ENCODE measurements at places on chromosomes 4 and X.
A peak's percentile ranks its signal among the peaks of the same experiment; 100 is the strongest.

DNA sequence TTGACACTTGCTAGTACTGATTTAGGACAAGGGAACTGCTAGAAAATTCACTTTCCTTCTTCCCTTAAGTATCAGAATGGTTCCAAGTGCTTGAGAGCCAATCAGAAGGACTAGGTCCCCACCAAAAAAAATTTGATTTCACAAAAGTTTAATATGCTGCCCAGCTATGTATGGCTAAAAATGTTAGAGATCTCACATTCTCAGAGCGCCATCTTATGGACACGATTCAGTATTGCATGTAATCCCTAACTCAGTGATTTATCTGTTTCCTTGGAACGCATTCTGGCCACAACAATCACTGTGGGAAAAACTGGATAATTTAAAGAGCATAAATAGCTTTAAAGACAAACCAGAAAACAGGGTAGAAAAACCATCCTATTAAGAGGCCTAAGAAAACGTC, 255.1 kb upstream of the GPC4 start:
- DNase-seq: peak; percentile 9

DNA sequence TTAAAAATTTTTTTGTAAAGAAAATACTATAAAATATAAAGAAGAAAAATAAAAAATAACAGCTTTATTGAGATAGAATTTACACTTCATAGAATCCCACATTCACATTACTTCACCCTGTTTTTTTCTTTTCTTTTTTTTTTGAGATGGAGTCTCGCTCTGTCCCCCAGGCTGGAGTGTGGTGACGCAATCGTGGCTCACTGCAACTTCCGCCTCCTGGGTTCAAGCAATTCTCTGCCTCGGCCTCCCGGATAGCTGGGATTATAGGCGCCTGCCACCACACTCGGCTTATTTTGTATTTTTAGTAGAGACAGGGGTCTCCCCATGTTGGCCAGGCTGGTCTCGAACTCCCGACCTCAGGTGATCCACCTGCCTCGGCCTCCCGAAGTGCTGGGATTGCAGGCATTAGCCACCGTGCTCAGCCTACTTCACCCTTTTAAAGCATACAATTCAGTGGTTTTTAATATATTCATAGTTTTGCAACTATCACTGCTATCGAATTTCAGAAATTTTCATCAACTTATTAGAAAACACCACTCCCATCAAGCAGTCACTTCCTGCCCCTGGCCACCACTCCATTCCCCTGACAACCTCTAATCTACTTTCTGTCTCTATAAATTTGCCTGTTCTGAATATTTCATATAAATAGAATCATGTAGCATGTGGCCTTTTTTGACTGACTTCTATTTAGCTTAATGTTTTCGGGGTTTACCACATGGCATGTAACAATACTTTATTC, 48.7 kb downstream of the TMEM131L start:
- no peak for DNase-seq

DNA sequence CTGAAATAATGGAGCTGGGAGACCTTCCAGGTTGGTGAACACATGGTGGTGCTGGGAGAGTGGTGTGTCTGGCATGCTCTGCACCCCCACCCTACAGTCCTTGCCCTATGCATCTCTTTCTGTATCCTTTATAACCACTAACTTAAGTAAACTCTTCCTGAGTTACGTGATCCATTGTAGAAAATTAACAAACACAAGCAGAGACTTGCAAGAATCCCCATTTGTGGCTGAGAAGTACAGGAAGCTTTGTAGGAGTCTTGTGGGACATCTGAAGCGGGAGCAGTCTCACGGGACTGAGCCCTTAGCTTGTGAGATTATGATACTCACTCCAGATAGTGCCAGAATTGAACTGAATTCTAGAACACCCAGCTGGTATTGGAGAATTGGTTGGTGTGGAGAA, 14.3 kb upstream of the FAM13A start:
- DNase-seq: no peak

DNA sequence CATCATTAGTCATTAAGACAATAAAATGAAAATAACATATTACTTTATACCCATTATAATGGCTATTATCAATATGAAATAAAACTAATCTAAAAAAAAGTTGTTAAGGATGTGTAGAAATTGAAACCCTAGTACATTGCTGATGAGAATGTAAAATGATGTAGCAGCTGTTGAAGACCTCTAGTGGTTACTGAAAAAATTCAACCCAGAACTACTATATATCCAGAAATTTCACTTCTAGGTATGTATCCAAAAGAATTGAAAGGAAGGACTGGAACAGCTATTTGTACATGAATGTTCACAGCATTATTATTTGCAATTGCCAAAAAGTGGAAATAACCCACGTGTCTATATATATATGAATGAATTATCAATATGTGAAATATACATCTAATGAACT, 180.3 kb upstream of the KLHL4 start:
- DNase-seq: no peak

DNA sequence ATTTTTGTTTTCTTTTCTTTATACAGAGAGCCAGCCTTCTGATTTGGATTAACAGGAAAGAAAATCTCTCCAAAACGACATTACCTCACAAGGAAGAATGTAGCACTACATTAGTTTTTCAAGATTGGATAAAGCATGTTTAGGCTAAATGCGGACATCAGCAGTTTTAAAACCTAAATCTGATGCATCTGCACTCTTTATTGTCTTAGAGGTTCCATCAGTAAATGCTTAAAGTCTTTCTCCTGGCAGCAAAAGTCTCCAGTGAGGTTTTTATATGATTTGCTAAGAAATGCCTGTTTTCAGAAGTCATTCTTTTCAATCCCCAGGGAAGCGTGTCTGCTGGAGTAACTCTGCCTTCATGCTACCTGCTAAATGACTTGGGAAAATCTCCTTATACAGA, 912.9 kb upstream of the INTU start:
- no peak for DNase-seq

GRCh38 chr4:56371426-56372220, 15.7 kb downstream of the AASDH start:
- DNase-seq: no peak

- DNase-seq: no peak
Measured at GRCh38 chrX:54826598-54826997, 19.1 kb downstream of the MAGED2 start.

DNA sequence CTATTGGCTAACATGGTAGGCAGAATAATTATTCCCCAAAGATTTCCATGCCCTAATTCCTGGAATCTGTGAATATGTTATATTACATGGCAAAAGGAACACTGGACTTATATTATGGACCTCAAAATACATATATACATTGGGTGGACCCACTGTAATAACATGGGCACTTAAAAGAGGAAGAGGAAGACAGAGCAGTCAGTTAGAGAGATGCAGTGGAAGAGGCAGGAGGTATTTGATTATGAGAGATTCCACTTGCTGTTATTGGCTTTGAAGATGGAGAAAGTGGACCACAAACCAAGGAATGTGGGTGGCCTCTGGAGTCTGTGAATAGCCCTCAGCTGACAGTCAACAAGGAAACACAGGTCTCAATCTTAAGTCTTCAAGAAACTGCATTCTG, 14.0 kb upstream of the ART3 start:
- DNase-seq: no peak

- peak; percentile 35 for DNase-seq
Measured at GRCh38 chr4:183986971-183987946, 82.2 kb downstream of the STOX2 start.

- DNase-seq: no peak
Measured at GRCh38 chr4:129094347-129094746, 1.0 kb upstream of the SCLT1 start.

DNA sequence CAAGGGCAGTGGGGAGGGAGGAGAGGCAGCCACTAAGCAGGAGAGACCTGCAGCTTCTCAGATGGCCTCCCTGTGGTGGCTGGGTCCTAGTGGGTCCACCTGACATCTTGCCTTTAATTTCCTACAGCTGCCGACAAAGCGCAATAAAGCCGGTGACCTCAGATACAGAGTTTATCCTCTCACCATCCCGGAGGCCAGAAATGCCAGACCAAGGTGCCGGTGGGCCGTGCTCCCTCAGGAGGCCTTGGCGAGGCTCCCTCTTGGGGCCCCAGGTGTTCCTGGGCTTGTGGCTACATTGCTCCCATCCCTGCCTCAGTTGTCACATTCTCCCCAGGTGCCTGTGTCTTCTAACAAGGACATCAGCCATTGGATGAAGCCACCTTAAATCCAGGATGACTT, 103.0 kb downstream of the ADRA2C start:
- no peak for DNase-seq

DNA sequence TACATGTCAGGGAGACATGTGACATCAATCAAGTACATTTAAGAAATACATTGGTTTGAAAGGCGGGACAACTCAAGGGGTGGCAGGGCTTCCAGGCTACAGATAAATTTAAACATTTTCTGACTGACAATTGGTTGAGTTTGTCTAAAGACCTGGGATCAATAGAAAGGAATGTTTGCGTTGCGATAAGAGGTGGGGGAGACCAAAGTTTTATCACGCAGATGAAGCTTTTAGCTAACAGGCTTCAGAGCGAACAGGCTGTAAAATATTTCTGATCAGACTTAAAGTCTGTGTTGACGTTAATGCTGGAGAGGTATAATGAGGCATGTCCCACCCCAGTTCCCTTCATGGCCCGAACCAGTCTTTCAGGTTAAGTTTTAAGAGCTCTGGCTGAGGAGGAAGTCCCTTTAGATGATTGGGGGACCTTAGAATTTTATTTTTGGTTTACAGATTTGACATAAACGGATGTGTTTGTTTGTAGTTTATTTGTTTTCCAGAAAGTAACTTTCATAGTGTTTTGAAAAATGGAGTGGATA, 346.7 kb upstream of the RASGEF1B start:
- no peak for DNase-seq

GRCh38 chrX:35562395-35562794, 235.7 kb upstream of the MAGEB16 start:
- no peak for DNase-seq

DNA sequence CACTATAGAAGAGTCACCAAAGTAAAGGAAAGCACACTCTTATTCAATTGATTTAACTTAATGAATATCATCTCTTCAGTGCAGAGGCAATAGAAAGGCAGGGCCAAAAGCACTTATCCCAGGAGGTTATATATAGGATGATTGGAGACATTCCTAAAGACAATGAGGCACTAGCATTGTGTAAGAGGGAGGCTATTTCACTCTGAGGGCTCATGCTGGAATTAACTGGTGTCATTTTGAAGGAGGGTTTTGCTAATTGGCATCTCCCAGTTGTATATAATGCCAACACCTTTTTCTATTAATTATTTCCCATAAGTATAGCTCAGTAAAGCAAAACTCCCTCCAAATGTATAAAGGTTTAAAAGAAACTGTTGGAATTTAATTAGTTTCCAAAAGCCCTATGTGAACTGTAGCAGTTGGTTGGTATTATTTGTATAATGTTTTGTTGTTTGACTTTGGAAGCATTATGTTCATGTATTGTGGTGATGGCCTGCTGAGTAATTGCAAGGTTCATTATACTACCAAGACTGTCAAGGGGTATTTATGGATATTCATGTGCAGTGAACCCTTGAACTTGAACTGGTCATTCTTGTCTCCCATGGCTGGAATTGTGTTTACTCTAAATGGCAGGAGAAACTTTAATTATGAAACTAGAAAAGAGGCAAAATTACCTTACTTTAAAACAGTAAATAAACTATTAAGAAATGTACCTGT, 270.3 kb downstream of the BMPR1B start:
- DNase-seq: no peak

GRCh38 chr4:109052821-109053220, 249.6 kb downstream of the COL25A1 start:
- no peak for DNase-seq

DNA sequence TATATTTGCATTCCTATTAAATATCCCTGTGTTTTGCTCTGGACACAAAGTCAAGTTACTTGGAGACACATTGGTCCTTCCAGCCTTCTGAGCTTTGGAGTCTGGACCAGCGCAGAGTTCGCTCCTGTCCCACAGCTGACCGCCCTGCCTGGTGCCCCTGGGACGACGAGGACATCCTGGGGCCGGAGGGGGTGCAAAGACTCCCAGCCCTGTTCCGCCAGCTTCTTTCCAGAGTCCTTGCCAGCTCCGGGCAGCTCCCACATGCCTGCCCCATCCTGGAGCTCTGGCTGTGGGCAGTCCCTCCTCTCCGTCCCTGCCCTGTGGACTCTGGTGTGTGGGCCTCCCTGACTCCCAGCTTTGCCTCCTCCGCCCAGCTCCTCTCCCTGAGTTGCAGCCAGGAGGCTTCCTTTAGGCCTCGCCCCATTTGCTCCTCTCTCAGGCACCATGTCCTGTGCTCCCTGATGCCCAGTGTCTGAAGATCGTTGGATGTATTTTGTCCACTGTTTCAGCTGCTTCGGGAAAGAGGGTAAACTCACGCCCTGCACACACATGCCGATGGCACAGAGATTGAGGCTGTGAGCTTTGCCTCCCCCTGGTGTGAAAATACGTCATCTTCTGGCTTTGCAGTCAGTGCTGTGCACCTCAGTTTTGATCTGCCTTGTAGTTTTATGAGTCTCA, 4.9 kb upstream of the PCGF3 start:
- no peak for DNase-seq
